ENCODE measurements at places on chromosomes 4 and X.

DNA sequence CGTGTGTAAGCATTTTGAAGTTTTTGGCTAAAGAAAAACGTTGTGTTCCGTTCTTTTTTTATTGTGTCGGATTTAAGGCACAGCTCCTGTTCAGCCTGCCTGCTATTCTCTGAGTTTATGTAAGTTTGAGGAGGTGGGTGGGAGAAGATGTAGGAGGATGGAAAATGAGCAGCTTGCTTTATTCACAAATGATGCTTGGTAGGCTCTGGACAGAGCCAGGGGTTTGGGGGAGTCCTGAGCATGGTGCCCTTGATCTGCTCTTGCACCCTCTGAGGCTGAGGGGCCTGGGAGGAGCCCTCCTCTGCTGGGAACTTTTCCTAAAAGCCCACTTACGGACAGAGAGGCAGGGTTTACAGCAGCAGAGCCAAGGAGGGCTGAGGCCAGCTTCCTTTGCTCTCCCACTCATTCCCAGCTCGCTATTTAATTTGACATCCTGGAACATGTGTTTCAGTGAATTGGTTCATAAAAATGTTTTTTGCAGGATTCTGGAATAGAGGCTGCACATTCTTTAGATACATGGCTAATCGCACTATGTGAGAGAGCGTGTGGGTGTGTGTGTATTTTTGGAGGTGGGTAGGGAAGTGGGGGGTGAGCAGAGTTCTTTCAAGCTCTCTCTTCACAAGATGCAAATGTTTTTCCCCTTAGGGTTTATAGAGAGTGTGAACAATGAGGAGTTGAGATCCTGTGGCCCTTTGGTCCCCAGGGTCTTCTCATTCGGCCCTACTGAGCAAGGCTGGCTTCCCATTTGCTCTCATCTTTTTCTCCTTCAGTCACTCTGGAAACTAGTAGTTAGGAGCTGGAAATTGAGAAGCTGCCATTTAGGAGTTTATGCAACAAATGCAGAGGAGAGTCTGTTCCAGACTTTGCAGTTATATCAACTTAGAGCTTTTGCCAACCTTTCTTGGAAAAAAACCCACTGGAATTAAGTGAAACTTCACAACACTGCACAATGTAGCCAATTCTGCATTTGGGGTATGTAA, 32.1 kb downstream of the TMEM131L start:
- DNase-seq: peak; percentile 86

- no peak for DNase-seq
These were observed 57.0 kb upstream of the ARSJ start for GRCh38 chr4:114036426-114036825.

GRCh38 chr4:112213856-112214255, 17.7 kb upstream of the AP1AR start:
- DNase-seq: peak; percentile 90

- peak; percentile 95 for DNase-seq
These were observed 5.4 kb upstream of the PDLIM5 start for GRCh38 chr4:94446386-94446785.

DNA sequence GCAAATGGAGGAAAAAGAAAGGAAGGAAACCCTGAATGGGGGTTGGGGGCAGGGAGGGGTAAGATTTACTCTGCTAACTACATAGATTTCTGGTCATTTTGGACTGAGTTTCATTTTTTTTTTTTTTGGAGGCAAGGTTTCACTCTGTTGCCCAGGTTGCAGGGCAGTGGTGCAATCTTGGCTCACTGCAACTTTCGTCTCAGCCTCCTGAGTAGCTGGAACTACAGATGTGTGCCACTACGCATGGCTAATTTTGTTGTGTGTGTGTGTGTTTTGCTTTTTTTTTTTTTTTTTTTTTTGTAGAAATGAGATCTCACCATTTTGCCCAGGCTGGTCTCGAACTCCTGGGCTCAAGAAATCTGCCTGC, 223.5 kb downstream of the APBB2 start:
- peak; percentile 28 for DNase-seq

DNA sequence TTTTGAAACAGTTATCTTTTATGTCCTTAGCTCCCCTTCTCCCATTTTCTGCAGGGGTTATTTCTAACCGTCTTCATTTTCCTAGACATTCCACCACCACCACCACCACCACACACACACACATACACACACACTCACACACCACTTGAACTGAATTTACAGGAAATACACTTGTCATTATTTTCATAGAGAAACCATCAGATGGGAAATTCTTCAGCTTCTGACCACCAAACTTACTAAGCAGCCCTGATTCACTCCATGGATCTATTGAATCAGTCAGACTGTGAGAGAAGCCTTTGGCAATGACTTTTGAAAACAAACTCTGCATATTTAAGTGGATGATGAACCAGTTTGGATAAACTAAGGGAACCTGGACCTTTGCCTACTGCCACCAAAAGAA, 210.1 kb upstream of the NHS start:
- DNase-seq: no peak

- DNase-seq: peak; percentile 61
These were observed 8.7 kb upstream of the SLC25A4 start for GRCh38 chr4:185134307-185134869.

DNA sequence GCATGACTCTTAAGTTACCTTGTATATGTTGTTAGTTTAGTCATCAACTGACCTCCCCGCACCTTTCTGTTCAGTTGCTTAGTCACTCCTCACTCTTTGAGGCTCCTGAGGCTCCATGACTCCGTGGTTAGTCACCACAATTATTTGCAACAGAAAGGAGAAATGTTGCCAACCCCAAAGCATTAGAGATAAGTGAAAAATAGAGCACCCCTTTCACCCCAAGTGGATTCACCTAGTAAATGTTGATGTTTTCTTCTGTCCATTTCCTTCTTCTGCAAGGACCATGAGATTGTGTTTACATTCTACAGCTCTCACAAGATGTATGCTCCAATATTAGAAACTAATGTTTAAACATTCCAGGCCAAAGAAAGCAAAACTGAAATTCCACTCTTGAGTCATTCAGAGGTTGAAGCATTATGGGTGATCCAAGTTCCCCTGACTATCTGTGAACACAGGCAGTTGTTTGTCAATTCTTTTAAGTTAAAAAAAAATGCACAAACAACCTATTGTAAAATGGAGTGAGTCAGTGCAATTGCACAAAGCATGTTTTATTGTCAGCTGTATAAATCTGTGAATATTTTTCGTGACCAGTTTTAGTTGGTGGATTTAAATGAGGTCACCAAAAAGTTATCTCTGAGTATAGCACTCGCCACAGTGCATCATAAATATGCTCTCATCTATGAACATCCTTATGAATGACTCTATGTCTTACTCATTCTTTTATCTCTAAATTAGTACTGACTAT, 552.4 kb upstream of the MAGEB2 start:
- peak; percentile 98 for DNase-seq

DNA sequence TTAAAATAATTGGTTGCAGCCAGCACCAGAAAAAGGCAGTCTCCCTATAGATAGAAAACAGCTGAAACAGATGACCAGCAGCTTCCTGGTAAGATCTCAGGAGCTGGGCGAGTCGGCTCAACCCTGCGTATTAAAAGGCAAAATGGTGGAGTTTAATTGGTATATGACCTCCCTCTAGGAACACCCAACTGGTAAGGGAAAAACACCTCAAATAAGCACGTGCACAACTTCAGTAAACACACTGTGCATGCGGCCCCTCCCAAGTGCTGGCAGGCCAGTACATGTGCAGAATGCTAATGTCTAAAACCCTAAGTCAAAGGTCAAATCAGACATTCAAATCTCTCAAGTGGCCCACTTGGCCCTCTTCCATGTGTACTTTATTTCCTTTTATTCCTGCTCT, 103.2 kb upstream of the PDE5A start:
- DNase-seq: no peak

DNA sequence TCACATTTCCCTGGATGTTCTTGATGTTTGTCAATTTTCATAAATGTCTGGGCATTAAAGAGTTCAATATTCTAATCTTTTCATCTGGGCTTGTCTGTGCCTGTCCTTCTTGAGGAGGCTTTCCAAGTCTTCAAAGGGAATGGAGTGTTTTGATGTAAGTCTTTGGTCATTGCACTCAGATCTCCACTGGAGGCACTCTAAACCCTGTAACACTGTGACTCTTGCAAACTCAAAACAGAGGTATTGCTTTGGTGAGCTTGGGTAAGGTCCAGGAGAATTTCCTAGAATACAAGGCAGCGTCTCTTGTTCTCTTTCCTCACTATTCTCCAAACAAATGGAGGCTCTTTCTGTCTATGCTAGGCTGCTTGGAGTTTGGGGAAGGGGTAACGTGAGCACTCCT, 1118.1 kb upstream of the PABPC4L start:
- no peak for DNase-seq

- DNase-seq: peak; percentile 81
These were observed 335.1 kb downstream of the ANK2 start for GRCh38 chr4:113384600-113384999.

- DNase-seq: peak; percentile 21
These were observed 200.8 kb upstream of the GIMD1 start for GRCh38 chr4:106569146-106570031.

DNA sequence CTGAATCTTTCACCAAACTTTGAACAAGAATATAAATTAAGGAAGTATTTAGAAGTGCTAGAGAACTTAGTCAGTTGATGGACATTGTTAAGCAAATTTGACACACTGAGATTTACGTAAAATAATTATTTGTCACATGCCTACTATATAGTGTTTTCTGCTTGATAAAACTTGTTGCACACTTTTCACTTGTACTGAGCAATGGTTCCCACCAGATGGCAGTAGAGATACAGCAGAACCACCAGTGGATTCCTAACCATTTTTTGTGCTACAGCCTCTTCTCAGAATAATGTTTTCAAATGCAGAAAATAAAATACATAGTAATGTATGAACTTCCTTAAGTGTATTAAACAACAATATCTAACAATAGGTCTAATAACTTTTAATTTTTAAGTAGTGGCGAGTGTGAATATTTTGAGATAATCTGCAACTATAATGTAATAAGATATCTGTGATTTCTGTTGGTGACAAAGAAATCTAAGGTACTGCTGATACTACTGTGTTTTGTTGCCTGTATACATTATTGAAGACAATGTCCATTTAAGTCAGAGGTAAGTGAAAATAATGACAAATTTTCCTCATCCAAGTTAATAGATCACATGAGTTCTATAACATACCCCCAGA, 81.2 kb downstream of the APOOL start:
- DNase-seq: peak; percentile 49

DNA sequence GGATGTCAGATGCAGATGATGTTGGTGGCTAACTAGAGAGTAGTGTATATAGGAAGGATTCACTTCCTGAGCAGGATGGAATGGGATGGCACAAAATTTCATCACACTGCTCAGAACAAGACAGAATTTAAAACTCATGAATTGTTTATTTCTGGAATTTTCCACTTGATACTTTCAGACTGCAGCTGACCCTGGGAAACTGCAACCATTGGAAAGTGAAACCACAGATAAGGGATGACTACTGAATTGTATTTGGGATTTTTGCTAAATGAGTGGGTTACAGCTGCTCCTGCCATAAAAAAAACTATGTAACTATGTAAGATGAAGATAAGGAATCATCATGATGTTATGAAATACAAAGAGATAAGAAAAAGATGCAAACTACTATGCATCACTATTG, 51.4 kb downstream of the NPY5R start:
- peak; percentile 28 for DNase-seq

GRCh38 chr4:11632025-11632424, 203.3 kb upstream of the HS3ST1 start:
- DNase-seq: no peak

- DNase-seq: no peak
These were observed 23.6 kb downstream of the SH3KBP1 start for GRCh38 chrX:19863857-19864223.

DNA sequence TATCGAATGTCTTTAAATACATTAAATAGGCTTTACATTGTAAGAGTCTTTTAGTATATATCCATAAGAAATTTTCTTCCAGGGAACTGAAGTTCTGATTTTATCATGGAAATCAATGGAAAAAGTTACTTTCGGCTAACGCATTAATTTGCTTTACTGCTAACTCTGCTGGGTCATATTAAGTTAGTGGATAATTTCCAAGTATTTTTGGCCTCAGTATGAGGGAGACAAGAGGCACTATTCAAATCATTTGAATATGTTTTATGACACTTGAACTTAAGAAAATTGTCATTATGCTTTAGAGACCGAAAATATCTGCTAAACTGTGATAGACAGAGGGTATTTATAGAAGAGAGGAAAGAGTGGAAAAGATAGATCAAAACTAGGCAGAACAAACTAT, 237.5 kb downstream of the PCDH7 start:
- DNase-seq: no peak

DNA sequence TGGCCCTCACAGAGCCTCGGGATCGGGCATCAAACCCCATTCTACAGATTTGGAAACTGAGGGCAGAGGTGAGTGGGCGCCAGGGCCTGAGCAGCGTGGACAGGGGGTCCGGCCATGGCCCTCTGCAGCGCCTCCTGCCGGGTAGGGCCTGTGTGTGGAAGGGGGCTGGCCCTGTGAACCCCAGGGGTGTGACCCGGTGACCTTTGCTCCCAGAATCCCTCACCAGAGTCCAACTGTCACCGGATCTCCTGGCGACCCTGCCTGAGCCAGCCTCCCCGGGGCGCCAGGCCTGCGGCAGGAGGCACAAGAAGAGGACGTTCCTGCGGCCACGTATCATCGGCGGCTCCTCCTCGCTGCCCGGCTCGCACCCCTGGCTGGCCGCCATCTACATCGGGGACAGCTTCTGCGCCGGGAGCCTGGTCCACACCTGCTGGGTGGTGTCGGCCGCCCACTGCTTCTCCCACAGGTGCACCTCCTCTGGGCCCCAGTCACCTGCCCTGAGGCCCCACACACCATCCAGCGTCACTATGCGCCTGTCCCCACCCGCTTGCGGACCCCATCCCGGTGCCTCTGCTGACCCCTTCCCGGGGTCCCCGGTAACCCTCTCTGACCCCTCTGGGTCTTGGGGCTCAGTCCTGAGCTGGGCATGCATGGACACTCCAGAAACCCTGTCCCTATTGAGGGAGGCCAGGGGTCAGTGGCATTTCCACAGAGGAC, 4.2 kb downstream of the HGFAC start:
- DNase-seq: no peak

- DNase-seq: no peak
These were observed 79.5 kb upstream of the SLIT2 start for GRCh38 chr4:20172070-20172760.

DNA sequence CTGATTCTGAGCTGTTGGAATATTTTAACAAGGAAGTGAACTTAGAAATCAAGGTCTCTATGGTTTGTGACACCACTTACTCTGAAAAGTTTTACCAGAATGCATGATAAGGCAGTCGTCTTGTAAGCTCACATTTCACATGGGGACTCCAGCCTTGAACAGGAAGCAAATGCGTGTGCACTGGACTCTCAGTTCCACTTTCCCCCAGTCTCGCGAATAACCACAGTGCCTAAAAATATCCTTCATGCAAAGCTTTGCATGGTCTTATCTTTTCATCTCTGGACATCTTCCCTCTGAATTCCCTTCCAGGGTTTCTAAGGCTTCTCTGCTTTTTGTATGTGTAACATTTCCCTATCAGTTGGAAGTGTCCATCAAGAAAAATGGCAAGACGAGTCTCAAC, 581.8 kb downstream of the NLGN4X start:
- DNase-seq: no peak

- DNase-seq: peak; percentile 31
These were observed 46.4 kb downstream of the ACOX3 start for GRCh38 chr4:8394061-8394519.
